ENCODE measurements at places on chromosomes 13 and 19.

- DNase-seq = peak; percentile 76
Measured at GRCh38 chr13:51614350-51614786, 30.1 kb downstream of the WDFY2 start.

DNA sequence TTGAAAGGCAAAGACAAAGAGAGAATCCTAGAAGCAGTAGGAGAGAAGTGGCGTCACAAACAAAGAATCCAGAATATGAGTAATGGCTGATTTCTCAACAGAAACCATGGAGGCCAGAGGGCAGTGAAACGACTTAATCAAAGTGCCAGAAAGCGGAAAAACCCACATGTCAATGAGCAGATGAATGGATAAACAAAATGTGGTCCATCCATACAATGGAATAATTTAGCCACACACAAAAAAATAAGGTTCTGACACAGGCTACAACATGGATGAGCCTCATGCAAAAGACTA is 52.2 kb upstream of the RANBP3 start:
- no peak for DNase-seq

DNA sequence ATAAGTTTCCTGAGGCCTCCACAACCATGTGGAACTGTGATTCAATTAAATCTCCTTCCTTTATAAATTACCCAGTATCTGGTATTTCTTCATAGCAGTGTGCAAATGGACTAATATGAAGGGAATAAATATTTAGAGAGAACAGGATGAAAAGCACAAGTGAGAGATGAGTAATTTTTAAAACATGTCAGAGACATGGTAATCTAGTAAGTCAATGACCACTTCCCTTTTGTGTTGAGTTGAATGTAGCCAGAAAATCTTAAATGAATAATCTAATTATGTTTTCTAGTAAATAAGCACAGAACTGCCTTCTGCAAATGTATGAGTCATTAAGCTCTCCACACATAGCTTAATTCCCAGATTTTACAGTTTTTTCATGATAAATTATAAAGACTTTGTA is 524.1 kb upstream of the SLITRK5 start:
- DNase-seq = no peak

DNA sequence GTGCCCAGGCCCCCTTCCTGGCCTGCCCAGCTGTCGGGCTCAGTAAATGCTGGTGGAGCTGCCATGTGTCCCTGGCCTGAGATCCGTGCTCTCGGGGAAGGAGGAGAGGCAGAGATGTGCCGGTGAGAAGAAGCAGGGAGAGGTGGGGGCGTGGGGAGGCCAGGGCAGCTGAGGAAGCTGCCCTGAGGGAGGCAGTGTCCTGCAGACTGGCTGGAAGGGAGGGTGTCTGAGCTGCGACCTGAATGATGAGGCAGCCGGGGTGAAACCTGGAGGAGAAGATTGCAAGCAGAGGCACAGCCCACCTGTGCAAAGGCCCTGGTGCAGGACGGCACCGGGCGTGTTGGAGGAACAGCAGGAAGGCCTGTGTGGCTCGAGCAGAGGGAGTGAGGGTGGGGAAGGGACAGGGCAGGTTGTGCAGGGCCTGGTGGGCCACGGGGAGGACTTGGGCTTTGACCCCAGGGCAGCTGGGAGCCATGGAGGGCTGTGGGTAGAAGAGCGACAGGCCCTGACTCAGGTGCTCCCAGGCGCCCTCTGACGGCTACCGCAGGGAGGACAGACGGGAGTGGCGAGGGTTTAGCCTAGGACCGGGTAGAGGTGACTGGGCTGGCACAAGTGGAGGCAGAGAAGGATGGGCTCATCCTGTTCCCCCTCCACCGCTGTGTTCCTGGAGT is 14.0 kb upstream of the CELF5 start:
- no peak for DNase-seq

DNA sequence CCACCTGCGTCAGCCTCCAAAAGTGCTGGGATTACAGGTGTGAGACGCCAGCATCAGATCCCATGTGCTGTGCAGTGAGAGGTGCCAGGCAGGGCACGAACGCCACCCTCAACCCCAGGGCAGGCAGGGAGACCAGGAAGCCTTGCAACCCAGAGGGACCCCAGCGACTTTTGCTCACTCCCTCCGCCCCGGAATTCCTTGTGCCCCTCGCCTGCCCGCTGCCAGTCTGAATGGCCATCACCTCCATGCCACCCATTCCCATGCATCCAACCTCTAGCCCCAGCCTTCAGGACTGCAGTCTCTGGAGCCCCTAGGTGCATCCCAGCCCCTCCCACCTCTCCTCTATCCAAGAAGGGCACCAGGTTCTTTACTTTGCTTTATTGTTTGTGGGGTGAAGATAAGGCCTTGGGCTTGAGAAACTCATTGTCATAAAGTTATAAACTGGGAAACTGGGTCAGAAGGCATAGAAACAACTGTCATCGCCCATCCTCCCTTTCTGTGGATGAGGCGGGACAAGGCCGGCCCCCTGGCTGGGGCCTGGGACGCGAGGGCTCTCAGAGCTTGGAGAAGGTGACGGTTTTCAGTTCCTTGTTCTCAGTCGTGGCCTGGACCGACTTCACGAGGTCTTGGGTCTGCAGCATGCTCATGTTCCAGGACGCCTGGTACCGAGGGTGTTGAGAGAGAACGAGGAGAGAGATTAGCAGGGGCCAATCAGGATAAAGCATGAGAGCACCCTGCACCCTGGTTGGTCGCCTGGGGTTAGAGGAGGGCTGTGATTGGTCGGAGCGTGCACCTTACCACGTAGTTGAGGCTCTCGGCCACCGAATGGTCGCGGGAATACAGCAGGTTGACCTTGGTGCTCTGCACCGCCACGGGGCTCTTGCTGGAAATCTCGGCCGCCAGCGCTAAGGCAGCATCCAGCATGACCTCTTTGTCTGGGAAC is 2.6 kb upstream of the LGALS4 start:
- DNase-seq = no peak

DNA sequence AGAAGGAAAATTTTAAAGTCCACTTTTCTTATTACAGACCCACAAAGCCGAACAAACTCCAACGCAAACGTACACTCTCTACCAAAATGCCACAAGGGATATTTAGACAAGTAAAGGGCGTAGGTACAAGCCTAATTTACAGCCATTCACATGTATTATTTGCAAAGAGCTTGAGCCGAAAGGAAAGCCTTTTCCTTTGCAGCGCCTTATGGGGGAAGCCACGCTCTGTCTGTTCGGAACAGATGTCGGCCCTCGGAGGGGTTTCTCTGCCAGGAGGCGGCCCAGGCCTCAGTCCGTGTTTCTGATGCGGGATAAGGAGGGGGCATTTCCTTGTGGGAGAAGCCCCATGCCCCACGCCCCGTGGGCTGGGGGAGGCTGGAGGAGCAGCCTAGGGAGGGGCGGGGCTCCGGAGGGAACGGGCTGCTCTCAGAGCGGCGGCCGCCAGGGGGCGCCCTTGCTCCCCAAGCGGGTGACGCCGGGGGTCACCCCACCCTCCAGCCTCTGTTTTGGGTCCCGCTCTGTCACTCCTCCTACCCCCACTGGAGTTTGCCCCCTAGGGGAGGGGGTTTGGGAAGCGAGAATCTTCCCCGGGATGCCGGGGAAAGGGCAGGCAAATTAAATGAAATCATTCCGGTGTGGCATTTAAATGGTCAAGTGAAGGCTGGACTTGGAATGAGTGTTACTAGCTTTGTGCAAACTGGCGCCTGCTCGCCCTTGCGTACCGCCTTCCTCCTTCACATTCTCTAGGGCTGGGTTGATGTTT is 2.9 kb downstream of the HTR2A start:
- no peak for DNase-seq

DNA sequence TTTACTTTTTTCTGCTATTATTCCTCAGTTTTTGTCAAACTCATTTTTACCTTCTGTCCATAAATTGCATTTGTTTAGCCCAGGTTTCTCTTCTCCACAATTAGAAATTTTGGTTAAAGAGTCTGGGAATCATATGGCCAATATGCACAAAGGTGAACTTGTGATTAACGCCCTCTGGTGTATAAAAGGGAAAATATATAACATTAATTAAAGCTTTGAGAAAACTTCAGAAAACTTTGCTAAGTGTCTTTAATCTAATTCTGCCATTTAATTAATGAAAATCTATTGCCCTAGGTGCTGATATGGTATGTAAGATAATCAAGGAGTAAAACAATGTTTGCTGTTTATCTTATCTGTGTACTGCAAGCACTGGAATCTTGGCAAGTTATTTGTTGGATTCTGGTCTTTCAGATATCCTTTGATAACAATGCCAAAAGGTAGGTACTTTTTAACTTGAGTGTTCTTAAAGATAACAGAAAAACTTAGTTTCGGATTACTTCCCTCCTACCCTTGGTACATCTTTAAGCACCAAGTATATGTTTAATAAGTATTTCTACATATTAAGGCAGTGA is 402.6 kb downstream of the SUCLA2 start:
- DNase-seq = no peak

DNA sequence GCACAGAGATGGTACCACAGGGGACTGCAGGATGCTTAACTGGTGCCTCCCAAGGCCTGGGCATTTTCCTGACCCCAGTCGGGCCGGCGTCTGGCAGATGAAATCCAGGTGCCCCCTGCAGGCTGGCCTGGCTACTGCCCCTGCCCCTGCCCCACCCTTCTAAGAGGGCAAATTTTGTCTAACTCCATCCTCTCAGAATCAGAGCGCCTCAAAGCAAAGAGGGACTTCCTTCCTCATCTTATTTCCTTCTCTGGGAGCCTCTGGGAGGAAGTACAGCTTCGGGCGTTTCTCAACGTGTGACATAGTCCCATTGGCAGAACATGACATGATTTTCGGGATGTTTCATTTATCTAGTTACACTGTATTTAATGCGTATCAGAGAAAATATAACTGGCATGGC is 2.7 kb downstream of the PRKACA start:
- DNase-seq = no peak

DNA sequence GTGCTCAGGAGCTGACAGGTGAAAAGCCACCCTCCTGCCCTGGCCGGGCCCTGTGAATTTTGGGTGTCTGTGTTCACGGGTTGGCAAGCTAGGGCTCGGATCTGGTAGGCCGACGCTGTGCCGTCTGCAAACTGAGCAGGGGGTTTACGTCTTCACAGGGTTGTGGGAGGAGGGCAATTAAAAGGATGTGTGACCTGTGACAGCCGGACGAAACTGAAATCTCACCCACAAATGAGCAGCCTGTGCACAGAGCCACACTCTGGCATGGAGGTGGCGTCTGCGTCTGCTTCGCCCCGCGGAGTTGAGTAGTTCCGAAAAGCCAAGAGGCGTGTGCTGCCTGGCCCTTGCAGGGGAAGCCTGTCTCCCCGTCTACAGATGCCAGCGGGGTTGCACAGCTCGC is 117.3 kb downstream of the KDM4B start:
- no peak for DNase-seq

Data from Jurkat, Clone E6-1 (cell line).